ENCODE measurements at places on chromosomes 3 and 15.
A peak's percentile ranks its signal among the peaks of the same experiment; 100 is the strongest.

DNA sequence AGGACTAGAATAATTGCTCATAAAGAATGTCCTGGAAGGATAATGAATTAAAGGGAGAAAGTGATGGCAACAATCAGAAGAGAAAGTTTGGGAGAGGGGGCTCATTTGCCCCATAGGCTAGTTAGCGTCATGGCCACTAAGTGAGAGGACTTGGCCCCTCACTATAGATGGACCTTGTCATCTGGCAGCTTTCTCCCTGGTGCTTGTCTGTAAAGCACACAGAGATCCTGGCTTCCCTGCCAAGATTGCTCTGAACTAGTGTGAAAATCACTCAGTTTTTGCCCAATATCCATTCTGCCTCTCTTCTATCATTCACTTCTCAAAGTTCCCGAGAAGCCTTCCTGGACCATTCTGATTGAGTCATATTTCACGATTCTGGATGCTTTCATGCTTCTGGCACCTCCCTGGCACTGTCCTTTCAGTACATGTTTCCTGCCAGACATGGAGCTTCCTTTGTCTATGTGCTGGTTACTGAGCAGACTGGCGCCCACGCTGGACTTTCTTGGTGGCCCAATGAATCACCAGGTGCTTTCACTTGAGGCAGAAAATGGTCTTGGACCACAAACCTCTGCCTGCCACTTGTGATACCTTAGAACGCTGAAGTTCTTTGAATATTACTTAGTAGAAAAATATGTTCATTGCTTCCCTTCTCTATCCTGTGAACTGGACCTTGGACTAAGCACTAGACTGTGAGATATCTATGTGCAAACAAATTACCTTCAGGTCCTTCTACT is 709.6 kb upstream of the CFAP20DC start:
- H3K4me3 ChIP-seq = no peak overlapping the region
- DNase-seq = peak; percentile 55
- no peaks in the 10 kb centered on the region for H3K36me3 ChIP-seq
- H3K27ac ChIP-seq = no peak overlapping the region

- no peak overlapping the region for H3K27ac ChIP-seq
- H3K27me3 ChIP-seq = no peaks in the 10 kb centered on the region
- H3K4me1 ChIP-seq = no peaks in the 10 kb centered on the region
- no peak overlapping the region for H3K4me3 ChIP-seq
- H3K36me3 ChIP-seq = peaks cover 43% of the 10 kb centered on the region
- no peak for DNase-seq
Observed at GRCh38 chr3:20125289-20125688, 60.7 kb downstream of the SGO1 start.

- DNase-seq = no peak
- H3K4me1 ChIP-seq = peaks cover 7% of the 10 kb centered on the region
- H3K36me3 ChIP-seq = no peaks in the 10 kb centered on the region
- no peaks in the 10 kb centered on the region for H3K27me3 ChIP-seq
- no peak overlapping the region for H3K4me3 ChIP-seq
Observed at GRCh38 chr15:56533731-56534403, 68.9 kb upstream of the MNS1 start.

GRCh38 chr3:138673641-138674530 is 65.3 kb downstream of the FAIM start:
- H3K4me1 ChIP-seq = no peaks in the 10 kb centered on the region
- H3K27ac ChIP-seq = no peak overlapping the region
- H3K4me3 ChIP-seq = no peak overlapping the region

DNA sequence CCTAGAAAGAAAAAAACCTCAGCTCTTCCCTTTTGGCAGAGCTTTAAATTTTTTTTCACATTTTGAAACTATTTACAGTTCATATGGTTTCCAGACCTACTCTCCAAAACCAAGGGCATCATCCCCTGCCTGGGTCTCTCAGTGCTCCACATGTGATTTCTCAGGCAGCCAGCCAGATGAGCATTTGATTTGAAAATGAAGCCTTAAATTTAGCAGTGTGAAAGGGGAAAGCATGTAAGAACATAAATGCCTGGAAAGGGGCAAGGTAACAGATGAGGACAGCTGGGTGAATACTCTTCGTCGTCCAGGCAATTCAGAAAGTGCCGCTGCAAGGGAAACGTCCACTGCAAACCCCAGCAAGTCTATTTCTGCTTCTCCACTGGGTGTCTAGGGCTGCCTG is 94.8 kb downstream of the ATP8B4 start:
- no peaks in the 10 kb centered on the region for H3K36me3 ChIP-seq
- no peak overlapping the region for H3K27ac ChIP-seq
- H3K4me1 ChIP-seq = no peaks in the 10 kb centered on the region
- H3K27me3 ChIP-seq = peaks cover 6% of the 10 kb centered on the region
- H3K4me3 ChIP-seq = no peak overlapping the region
- DNase-seq = no peak

DNA sequence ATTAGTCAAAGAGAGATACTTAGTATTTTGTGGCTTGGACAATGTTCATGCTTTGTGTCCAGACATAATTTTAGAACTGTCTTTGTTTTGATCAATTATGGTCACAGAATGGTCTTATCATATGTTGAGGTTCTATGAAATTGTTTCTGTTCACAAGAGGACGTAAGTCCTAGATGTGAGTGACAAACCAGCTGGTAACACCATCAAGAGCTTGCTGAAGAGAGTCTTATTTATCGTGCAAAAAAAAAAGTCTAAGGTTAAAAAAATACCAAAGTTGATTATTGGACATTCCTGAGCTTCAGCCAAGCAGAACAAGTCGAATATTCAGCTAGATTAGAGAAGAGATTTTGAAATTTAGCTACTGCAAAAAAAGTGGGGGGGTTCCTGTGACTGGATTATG is 495.9 kb upstream of the NAALADL2 start:
- H3K36me3 ChIP-seq = no peaks in the 10 kb centered on the region
- H3K27ac ChIP-seq = no peak overlapping the region
- H3K4me3 ChIP-seq = no peak overlapping the region
- H3K27me3 ChIP-seq = no peaks in the 10 kb centered on the region

- H3K36me3 ChIP-seq = no peaks in the 10 kb centered on the region
- H3K27me3 ChIP-seq = no peaks in the 10 kb centered on the region
- H3K4me3 ChIP-seq = no peak overlapping the region
- H3K27ac ChIP-seq = no peak overlapping the region
Observed at GRCh38 chr3:40379674-40380306, 7.2 kb upstream of the ENTPD3 start.

DNA sequence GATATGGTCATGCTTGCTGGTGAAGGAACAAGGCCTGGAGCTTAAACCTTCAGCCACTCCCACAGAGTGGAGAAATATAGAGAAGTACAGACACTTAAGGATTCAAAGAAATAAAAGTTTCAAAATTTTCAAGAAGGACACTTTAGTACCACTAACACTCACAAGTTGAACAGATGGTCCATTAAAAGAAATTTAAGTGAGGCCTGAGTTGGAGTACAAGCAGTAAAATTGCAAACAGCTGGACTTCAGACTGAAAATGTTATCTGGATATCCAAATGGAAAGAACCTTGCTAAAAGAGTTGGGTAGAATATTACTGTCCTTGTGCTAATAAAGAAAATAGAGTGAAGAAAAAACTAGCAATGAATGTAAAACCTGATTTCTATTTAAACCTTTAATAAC is 397.1 kb upstream of the KCNMB2 start:
- H3K27ac ChIP-seq = no peak overlapping the region
- no peak overlapping the region for H3K4me3 ChIP-seq
- H3K36me3 ChIP-seq = no peaks in the 10 kb centered on the region
- no peaks in the 10 kb centered on the region for H3K27me3 ChIP-seq

- DNase-seq = no peak
- peaks cover 36% of the 10 kb centered on the region for H3K4me1 ChIP-seq
- peaks cover 2% of the 10 kb centered on the region for H3K27me3 ChIP-seq
- peak overlapping the region; percentile 94 for H3K4me3 ChIP-seq
- peak overlapping the region; percentile 96 for H3K27ac ChIP-seq
Observed at GRCh38 chr15:89243046-89243690, 611 bp upstream of the FANCI start.

Data from activated naive CD8-positive, alpha-beta T cell treated with anti-CD3 and anti-CD28 coated beads, Interleukin-2, amount 50 U/mL, for 24 hours (primary cell).